Omental fat pad (tissue), 4 donors: ENCODE measurements at places on chromosomes 3 and 15. TPM values are rescaled to one million over a fixed set of nuclear protein-coding genes. Genes with fewer than 3 reads are reported as not detected.

The CXCR6 gene
- total RNA-seq: 2.9 TPM

The C2CD4A gene
- 0.60 TPM for total RNA-seq

The EAF2 gene
- 8.9 TPM for total RNA-seq

The CCNDBP1 gene
- 70.0 TPM for total RNA-seq

The C15orf62 gene
- total RNA-seq: 0.19 TPM

The CRYGS gene
- 6.5 TPM for total RNA-seq

The GOLGA8G gene
- not detected for total RNA-seq

The MEF2A gene
- total RNA-seq: 57.6 TPM

The ZFYVE19 gene
- 13.5 TPM for total RNA-seq

The MNS1 gene
- total RNA-seq: not detected

The XPC gene
- total RNA-seq: 47.8 TPM

The POLQ gene
- total RNA-seq: 0.19 TPM

The CHL1 gene
- 47.6 TPM for total RNA-seq

The NTRK3 gene
- total RNA-seq: 0.75 TPM

The NR1I2 gene
- total RNA-seq: not detected

The DAG1 gene
- 41.7 TPM for total RNA-seq

The CKMT1A gene
- total RNA-seq: 3.8 TPM

The PPARG gene
- 199 TPM for total RNA-seq

The MYO1E gene
- total RNA-seq: 35.7 TPM

The PROK2 gene
- total RNA-seq: 0.24 TPM

The STAG1 gene
- total RNA-seq: 44.1 TPM

The GPR15 gene
- total RNA-seq: 0.44 TPM

The SERP1 gene
- total RNA-seq: 288 TPM

The SKOR1 gene
- total RNA-seq: 0.24 TPM

The SLC28A1 gene
- total RNA-seq: not detected

The LMOD3 gene
- not detected for total RNA-seq

The HYAL1 gene
- 12.2 TPM for total RNA-seq

The GOLGA6L10 gene
- total RNA-seq: 1.0 TPM

The EPHB3 gene
- total RNA-seq: 0.79 TPM
